ENCODE measurements at places on chromosomes 2 and 18.

DNA sequence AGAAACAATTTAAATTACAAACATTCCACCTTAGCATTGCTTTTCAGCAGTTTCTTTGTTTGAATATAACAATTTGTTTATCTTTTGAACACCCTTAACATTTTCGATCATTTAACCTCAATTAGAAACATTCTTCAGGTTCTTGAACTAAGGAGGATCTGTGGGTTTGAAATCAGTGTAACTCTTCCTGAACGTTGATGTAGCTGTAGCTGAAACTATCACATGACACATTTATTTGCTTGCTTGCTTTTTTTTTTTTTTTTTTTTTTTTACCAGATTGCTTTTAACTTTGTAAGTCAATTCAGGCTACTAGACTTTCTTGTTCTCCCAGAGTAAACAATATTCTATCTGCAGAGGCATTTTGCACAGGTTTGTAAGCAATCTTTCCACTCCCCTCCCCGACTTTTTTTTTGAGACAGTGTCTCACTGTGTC is 47.6 kb downstream of the GPD2 start:
- DNase-seq: no peak

- no peak for DNase-seq
Observed at GRCh38 chr18:67428805-67429204, 87.7 kb downstream of the DSEL start.

- no peak for DNase-seq
Observed at GRCh38 chr2:46446871-46447568, 32.3 kb upstream of the TMEM247 start.

- no peak for DNase-seq
Observed at GRCh38 chr2:150609831-150610582, 122.5 kb upstream of the RND3 start.

GRCh38 chr2:33673937-33674336 is 74.8 kb upstream of the FAM98A start:
- no peak for DNase-seq

DNA sequence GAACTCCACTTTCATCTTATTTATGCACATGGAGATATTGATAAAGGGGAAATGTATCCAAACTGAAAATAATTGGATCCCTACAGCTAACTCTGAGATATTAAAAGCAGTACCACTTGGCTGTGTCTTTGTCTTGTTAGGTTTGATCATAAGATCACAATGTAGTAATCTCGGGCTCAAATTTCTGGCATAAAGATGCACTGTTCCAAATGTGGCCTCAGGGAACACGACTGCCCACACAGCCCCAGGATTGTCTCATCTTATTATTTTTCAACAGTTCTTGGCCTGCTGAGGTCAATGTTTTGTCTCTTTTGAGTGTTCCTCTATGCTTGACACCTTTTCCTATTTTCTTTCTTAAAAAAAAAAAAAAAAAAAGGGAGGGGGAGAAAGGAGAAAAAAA is 114.1 kb downstream of the GBX2 start:
- DNase-seq: no peak

DNA sequence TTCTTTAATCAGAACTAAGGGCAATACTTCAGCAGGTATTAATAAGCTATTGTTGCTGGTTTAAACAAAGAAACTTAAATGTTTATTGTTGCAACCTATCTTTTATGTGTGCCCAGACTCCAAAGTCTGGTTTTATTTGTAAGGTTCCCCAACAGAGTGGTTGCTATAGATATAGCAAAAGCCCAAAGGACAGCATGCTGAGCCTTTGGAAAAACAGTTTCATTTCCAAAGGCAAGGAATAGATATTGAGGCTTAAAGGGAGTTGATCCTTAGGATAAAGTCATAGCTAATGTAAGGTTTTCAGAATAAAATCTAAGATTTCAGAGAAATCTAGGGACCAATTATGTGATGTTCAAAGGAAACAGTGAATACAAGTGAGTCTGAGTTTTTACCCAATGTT is 413.2 kb upstream of the SLC14A2 start:
- DNase-seq: no peak

DNA sequence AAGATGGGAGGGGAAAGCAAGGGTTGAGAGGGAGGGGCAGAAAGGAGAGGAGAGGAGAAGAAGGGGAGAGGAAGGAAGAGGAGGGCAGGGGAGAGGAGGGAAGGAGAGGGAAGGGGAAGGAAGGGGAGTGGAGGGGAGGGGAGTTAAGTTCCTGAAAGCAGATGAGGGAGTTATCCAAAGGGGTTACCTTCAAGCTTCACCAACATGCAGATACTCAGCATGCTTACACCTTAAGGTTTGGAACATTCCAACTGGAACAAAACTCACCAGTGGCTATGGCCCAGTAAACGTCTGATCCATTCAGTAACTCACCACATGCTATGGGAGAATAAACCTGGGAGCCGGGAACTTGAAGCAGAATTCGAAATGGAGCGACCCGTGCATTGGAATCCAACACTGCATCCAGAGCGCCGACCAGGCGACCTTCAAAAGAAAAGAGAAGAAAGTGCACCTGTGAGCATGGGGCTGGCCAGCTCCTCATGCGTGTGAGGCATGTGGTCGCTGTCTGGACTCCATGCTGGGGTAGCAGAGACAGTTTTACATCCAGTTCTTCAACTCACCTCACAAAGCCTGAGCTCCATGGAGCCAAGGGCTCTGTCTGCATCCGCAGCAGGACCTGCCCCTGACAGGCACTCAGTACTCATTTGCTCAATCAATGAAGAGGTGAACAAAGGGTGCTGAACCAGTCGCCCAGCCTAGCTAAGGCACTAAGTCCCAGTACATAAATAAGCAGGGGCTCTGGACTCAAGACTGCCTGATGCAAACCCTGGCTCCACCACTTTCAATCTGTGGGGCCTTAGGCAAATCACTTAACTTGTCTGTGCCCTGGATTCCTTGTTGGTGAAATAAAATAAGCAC is 61.0 kb downstream of the TBC1D8 start:
- DNase-seq: no peak

- no peak for DNase-seq
Observed at GRCh38 chr18:13416848-13417247, 198.3 kb downstream of the LDLRAD4 start.

DNA sequence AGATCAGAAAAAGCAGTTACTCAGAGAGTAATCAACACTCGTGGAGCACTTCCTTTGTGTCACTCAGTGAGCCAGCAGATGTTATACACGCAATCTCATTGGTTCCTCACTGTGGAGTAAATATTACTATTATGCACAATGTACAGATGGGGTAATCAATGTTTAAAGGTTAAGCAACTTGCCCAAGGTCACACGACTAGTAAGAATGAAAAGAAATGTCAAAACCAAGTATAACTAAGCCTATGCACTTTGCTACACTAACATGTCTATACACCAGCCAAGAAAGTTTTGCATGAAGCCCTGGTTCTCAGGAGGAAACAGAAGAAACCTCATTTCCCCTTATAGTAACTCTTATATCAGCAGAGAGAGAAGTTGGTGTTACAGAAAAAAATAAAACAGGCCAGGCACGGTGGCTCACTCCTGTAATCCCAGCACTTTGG is 5.4 kb downstream of the METTL21A start:
- no peak for DNase-seq

GRCh38 chr18:49546278-49546677 is 15.6 kb upstream of the LIPG start:
- DNase-seq: no peak

- DNase-seq: no peak
Observed at GRCh38 chr2:71800106-71800809, 346.9 kb downstream of the DYSF start.

GRCh38 chr2:145503511-145503910 is 983.6 kb upstream of the ZEB2 start:
- no peak for DNase-seq

DNA sequence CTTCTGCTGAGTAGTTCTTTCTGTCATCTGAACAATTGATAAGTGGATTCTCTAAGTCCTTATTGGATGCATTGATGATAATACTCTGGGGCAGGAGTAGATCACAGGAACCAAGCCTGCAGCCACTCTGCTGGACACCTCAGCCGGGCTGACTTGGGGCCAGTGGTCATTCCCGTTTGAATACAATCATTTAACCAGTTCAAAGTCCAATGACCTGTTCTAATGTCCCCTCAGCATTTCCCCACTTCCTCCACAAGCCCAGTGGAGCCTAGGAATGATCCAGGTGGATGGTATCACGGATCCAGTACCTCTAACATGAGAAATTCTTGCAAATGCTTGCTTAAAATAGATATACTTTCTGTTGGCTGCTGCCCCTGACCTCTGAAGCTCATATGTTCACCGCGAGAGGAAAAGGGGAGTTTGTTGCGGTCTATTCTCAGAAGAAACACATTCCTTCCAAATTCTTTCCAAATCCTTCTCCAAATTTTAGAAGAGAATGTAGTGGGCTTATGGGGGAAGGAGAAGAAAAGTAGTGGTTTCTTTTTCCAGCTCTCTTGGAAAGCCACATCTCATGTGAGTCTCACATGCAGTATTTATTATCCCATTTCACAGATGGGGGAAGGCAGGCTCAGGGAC is 170.9 kb downstream of the INHBB start:
- DNase-seq: no peak

DNA sequence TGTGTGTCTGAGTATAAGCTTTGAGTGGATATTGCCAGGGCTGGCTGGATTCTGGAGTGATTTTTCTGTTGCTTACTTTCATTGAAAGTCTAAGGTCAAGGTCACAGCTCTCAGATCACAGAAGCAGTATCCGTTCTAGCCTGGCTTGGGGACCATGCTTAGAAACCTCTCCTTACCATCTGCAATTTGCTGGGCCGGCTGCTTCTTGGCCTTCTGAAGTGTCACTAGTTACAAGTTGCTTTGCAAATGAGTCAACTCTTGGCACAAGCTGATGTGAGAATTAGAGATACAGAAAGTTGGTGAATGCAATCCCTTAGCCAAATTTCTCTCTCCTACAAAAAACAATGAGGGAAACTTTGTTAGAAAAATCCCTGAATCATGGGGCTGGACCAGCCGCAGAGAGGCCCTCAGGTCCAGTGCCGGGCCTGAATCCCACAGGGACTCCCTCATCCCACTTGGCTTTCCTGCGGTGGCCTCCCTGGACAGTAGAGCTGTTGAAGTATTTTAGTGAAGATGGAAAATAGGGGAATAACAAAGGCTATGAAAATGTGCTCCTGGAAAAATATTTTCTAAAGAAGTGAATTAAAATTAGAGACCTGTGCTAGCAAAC is 92.7 kb upstream of the CNGA3 start:
- no peak for DNase-seq

DNA sequence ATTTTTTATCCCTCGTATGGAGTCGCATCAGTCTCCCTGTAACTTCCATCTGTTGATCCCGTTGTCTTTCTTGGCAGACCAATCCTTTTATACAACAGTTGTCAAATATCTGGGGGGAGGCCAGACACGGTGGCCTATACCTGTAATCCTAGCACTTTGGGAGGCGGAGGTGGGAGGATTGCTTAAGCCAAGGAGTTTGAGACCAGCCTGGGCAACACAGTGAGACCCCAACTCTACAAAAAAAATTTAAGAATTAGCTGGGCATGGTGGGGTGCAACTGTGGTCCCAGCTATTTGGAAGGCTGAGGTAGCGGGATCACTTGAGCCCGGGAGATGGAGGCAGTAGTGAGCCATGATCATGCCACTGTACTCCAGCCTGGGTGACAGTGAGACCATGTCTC is 2.0 kb downstream of the XRCC5 start:
- DNase-seq: no peak

DNA sequence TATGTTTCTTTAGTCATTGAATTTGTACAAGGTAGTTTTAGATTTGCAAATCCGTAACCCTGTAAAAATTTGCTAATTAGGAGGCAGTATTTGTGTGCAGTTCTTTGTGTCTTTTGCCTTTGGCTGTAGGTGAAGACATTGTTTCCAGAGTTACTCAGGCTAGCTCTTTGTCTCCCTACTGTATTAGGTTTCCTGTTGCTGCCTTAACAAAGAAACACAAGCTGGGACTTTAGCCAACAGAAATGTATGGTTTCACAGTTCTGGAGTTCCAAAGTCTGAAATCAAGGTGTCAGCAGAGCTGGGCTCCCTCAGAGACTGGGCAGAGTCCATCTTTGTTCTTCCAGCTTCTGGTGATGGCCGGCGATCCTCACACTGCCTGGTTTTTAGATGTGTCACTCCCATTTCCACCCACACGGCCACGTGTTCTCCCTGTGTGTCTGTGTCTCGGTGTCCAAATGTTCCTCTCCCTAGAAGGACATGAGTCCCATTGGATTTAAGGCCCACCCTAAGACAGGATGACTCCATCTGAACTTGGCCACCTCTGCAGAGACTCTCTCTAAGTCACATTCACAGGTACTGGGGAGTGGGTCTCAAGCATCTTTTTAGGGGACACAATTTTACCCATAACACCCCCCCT is 309.7 kb downstream of the GALR1 start:
- no peak for DNase-seq

GRCh38 chr2:226683944-226684562 is 115.6 kb downstream of the IRS1 start:
- DNase-seq: no peak

DNA sequence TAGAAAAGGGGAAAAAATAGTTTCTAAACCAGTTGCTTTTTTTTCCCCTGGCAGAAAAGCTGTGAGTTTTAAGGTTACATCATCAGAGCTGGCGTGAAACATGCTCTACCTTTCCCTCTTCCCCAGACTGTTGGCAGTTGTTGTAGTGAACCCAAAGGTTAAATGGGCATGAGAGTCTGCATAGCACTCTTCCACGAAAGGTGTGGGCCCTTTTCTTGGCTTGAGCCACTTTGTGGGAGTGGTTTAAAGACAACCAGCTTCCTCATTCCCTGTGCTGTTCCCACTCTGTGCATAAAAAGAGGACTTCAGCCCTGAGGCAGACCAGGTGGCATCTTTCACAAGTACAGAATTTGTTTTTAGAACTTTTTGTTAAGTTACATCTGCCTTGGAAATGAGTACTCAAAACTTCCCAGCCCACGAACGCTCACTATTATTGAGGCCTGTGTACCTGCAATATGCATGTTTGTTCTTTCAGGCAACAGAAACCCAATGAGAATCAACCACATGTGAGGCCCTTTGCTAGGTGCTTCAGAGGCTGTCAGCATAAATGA is 243.8 kb downstream of the BABAM2 start:
- DNase-seq: no peak

DNA sequence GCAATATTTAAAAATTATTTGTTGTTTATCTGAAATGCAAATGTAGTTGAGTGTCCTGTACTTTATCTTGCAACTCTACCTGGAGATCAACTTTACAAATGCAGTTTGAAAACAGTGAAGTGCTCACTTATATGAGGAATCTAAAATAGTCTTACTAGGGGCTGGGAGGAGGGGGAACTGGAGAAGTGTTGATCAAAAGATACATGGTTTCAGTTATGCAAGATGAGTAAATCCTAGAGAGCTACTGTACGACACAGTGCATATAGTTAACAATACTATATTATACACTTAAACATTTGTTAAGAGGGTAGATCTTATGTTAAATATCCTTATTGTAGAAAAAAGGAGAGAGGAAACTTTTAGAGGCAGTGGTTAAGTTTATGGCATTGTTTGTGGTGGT is 241.9 kb downstream of the BCL11A start:
- DNase-seq: no peak

GRCh38 chr2:56812432-56812831 is 628.6 kb downstream of the CCDC85A start:
- DNase-seq: no peak

GRCh38 chr2:79982445-79982844 is 322.1 kb downstream of the LRRTM1 start:
- no peak for DNase-seq

GRCh38 chr2:38690499-38691420 is 24.8 kb downstream of the GALM start:
- no peak for DNase-seq

GRCh38 chr2:74074487-74074886 is 73.2 kb downstream of the BOLA3 start:
- DNase-seq: no peak

Measured in RWPE2 (cell line).